Activated CD4-positive, alpha-beta T cell treated with anti-CD3 and anti-CD28 coated beads, Interleukin-2, amount 50 U/mL, for 48 hours (primary cell): ENCODE measurements at places on chromosomes 7 and 10.

DNA sequence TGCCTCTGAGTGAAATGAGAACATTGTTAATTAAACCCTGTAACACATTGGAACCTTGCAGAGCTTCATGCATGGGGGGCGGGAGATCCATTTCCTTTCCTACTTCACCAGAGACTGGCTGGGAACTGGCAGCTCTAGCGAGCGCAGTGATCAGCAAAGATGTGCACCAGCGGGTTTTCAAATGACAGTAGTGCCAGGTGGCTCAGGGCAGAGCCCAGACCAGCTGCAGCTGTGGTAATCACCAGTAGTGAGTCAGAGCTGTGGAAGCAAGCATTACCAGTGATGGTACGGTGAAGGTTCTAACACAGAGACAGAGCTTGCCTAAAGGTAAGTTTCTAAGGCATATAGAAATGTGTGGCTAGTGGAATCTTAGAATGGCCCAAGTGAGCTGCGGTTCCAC lies 1009.7 kb upstream of the CELF2 start:
- no peak for DNase-seq

GRCh38 chr7:131501422-131501821 lies 55.0 kb downstream of the PODXL start:
- peak; percentile 54 for DNase-seq

DNA sequence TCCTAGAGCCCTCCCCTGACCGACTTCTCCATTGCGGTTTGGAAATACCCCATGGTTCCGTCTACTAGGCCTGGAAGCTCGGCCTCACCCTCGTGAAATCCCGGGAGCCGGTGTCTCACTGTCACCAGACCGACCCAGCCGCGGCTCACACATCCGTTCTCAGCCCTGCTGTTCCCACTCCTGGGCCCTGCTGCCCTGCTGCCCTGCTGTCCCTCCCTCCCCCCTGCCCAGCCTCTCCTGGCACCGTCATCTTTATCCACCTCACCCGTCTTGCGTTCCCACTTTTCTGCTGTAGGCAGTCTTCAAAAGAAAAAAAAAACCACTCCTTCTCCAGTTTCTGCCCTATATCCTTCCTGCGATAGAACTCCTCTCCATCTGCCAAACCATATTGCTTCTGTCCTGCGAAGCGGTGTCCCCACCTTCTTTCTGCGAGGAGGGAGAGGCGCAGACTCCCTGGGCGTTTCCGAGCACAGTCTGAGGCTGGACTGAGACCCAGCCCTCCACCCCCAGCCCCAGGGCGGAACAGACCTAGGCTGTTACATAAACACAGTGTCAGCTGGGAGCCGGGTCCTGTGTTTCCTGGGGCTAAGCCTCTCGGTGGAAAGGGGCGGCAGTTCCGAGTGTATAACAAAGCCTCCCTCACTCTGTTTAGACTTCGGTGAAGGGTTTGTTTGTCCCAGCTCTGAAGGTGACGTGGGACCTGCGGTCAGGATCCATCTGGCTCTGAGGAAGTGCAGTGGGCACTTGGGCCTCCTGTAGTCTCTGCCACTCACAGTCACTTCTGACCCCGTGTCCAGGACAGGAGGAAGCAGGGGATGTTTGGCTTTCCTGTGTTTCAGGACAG lies 2.8 kb downstream of the AGAP3 start:
- DNase-seq: no peak

- DNase-seq: no peak
Measured at GRCh38 chr10:59167512-59167911, 8.9 kb upstream of the PHYHIPL start.

- DNase-seq: no peak
Measured at GRCh38 chr10:79239924-79240581, 107.2 kb upstream of the PPIF start.

- DNase-seq: no peak
Measured at GRCh38 chr10:58104351-58104751, 163.3 kb downstream of the IPMK start.

- no peak for DNase-seq
Measured at GRCh38 chr7:28615091-28615490, 202.8 kb downstream of the CREB5 start.

- DNase-seq: no peak
Measured at GRCh38 chr7:112167147-112167546, 39.1 kb downstream of the DOCK4 start.

DNA sequence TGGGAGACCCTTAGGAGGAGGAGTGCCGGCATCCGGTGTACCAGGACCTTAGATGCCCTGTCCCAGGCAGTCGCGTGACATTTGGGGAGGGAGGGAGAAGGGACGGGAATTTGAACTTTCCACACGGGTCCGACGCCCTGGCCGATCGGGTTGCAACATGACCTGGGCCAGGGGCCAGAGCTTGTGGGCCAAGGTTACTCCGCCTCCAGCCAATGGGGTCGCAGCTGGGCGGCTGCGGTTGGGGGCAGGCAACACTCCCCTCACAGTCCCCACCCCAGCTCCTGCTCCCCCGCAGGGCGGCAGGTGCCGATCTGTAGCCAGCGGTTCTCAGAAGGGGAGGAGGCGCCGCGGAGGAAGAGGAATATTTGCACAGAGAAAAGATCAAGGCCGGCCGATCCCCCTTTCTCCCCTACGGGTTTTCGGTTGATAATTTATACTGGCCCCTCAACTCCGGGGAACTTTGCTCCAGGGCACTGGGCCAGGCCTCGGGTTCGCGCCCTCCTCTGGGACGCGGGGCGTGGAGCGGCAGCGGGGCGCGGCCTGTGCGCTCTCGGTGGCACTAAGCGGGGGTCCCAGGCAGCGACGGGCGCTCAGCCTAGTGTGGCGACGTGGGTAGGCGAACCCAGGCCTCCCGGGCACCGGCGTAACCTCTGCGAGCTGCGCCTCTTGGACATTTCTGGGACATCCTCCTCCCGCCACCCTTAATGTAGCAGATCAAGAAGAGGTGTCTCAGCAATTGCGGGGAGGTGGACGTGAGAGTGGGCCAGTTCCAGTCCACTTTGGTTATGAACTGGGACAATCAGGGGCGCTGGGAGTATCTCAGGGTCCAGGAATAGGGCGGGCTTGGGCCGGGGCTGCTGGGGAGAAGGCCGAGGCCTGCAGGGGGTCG lies 1.2 kb downstream of the MLXIPL start:
- no peak for DNase-seq

- DNase-seq: no peak
Measured at GRCh38 chr10:70191972-70192305, 21.6 kb upstream of the SAR1A start.

- no peak for DNase-seq
Measured at GRCh38 chr10:14093730-14094484, 236.8 kb downstream of the FRMD4A start.

DNA sequence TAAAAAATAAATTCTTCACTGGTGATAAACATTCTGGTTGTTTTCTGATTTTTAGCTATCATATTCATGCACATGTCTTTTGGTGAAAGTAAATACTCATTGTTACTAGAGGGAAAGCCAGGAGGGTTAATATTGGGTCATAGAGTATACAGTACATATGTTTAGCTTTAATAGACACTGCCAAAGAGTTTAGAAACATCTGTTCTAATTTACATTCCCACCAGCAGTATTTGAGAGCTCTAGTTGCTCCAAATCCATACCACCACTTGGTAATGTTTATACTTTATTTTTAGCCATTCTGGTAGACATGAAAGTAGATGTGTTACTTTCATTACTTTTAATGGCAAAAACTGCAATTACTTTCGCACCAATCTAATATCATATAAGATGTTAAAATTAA lies 108.8 kb downstream of the MKX start:
- DNase-seq: no peak

GRCh38 chr10:101032637-101033224 lies 1.7 kb downstream of the SFXN3 start:
- peak; percentile 71 for DNase-seq

GRCh38 chr7:22629056-22629455 lies 97.9 kb upstream of the IL6 start:
- no peak for DNase-seq

DNA sequence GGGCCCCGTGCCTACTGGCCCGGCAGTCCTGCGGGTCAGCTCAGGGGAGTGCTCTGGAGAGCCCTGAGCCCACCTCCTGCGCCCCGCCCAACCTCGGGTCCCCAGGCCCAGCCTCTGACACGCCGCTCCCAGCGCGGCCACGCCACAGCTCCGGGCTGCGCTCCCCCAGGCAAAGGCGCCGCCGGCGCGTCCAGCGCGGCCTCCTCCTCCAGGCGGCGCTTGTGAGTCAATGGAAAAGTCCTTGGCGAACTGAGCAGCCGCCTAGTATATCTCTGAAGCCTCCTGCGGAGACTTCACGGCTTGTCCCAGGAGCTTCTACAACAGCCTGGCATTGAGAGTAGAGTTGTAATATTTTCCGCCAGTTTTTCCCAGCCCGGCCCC lies 29.5 kb upstream of the BMS1 start:
- peak; percentile 83 for DNase-seq

GRCh38 chr7:13790611-13791010 lies 198.9 kb downstream of the ETV1 start:
- DNase-seq: no peak

GRCh38 chr7:99974681-99975080 lies 1.1 kb downstream of the AZGP1 start:
- no peak for DNase-seq

DNA sequence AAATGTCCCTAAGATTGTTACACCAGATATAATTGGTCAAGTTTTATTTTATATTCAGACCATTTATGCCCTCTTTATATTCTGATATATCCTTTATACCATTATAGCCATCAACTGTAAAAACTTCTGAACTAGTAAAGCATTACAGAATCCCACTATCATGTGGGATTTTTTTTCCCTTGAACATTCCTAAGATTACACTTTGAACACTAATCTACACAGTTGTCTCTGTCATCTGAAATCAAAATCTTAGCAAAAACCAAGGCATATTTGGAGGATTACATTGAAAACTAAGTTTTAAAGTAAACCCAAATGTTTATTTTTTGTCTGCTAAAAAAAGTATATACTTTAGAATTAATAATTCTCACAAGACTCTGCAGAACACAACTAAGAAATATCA lies 116.2 kb upstream of the GPR22 start:
- no peak for DNase-seq

DNA sequence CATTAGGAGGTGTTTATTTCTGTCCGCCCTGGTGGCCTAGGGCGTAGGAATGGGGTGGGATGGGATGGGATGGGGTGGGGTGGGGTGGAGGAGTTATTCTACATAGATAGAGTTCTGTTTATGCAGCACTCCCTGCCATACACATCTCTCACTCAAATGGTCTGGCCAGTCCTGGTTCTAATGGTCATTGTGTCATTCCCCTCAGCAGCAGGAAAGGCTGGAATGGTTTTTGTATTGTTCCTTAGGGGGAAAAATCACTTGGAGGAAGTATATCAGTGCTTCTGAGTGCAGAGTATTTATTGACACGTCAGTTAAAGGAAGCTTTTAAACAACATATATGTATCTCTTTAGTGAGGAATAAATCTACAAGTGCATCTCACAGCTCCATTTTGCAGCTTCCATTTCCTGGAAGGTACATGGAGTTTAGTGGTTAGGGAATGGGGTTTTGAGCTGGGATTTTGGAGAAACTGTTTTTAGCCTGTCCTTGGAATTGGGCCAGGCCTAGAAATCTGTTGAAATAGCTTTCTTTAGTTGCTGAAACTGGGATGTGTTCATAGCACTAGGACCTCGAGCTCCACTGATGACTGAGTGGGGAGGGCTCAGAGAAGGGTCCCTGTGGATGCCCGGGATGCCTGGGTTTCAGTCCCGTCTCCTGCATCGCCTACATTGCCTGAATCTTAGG lies 8.3 kb downstream of the TSPAN14 start:
- DNase-seq: no peak

DNA sequence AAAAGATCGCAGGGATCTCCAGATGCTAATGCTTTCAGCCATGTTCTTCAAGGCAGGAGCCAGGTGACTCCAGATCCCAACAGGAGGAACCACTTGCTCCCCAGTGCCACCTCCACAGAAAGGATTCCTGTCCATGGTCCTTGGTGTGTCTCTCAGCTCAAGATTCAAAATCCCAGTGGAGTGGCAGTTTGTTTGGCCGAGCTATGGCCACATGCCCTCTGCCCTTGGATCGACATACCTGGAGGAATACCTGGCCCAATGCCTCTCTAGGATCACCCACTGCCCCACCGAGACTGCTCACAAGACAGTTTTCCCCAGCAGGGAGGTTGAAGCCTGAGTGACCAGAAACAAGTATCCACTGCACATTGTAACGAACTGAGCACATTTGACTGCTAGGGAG lies 3.9 kb upstream of the GPRIN2 start:
- peak; percentile 3 for DNase-seq

DNA sequence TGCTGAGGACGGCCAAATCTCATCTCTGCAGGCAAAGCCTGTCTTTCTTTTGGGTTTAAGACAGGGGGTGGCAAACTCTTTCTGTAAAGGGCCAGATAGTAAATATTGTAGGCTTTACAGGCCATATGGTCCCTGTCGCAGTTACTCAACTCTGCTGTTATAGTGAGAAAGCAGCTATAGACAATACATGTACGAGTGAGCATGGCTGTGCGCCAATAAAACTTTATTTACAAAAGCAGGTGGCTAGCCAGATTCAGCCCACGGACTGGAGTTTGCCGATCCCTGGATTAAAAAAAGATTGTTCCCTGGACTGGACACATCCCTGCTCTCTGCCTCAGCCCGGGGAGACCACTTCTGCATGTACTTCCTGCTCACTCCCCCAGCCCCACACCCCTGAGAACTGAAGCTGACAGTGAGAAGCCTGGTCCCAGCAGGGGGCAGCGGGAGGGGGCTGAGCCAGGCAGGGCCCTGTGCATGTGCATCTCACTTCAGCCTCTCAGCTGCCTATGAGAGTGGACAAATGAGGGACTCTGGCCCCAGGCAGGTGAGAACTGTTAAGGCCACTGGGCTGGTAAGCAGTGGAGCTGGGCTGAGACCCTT lies 392.4 kb downstream of the PLXNA4 start:
- DNase-seq: no peak

- peak; percentile 4 for DNase-seq
Measured at GRCh38 chr7:127654404-127655394, 2.7 kb downstream of the SND1 start.

DNA sequence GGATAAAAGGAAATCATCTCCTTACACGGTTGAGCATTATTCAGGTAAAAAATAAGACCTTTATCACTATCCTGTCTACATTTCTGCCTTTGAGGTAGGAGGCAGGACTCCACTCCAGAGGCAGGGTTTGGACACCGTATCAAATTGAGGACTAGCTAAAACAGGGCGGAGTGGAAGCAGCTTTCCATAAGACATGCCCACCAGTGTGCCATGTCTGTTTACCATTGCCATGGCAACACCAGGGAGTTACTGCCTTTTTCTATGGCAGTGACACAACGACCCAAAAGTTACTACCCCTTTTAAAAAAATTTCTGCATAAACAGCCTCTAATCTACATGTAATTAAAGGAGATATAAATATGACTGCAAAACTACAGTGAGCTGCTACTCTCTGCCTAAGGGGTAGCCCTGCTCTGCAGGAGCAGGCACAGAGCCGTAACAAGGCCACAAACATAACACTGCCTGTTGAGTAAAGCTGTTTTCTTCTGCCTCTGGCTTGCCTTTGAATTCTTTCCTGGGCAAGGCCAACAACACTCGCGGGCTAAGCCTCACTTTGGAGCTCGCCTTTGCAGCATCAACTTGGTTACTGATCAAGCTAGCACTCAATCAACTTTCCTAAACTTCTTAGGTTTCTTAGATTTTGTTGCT lies 26.5 kb downstream of the DGKB start:
- no peak for DNase-seq

- DNase-seq: no peak
Measured at GRCh38 chr7:4240042-4240441, 442.1 kb upstream of the FOXK1 start.
